ENCODE measurements at places on chromosomes 12 and 14. TPM values are rescaled to one million over a fixed set of nuclear protein-coding genes. Genes with fewer than 3 reads are reported as not detected.

Gene SAMD4A
- 12.1 TPM for total RNA-seq

Gene PPTC7
- 10.5 TPM for total RNA-seq

Gene NFE2
- not detected for total RNA-seq

Gene TC2N
- total RNA-seq = 0.24 TPM

Gene MYF6
- 0.80 TPM for total RNA-seq

Gene SLC11A2
- 29.5 TPM for total RNA-seq

Gene TOMM20L
- not detected for total RNA-seq

Gene TPH2
- total RNA-seq = not detected

Gene POP5
- 37.8 TPM for total RNA-seq

Gene CCDC197
- total RNA-seq = not detected

Gene CCDC198
- total RNA-seq = not detected

Gene RIMBP2
- not detected for total RNA-seq

Gene NXPH4
- total RNA-seq = 7.5 TPM

Gene DCAF5
- total RNA-seq = 28.7 TPM

Gene ERP27
- 0.26 TPM for total RNA-seq

Gene DLGAP5
- total RNA-seq = 18.1 TPM

Gene CLEC6A
- total RNA-seq = not detected

Gene RFX4
- not detected for total RNA-seq

Gene DNAJC22
- 9.7 TPM for total RNA-seq

Gene RNU4-1
- total RNA-seq = under 0.01 TPM

Gene PPP1R3E
- total RNA-seq = 4.7 TPM

Gene CMA1
- not detected for total RNA-seq

Gene GYS2
- not detected for total RNA-seq

Gene GALNT8
- under 0.01 TPM for total RNA-seq

Gene PIK3C2G
- 0.13 TPM for total RNA-seq

Gene VCPKMT
- total RNA-seq = 3.4 TPM

Gene GNB3
- total RNA-seq = 0.39 TPM

Gene KLRC4
- total RNA-seq = not detected

Gene RND1
- total RNA-seq = 3.4 TPM

Gene CIT
- 12.3 TPM for total RNA-seq

Gene PTCSC3
- not detected for total RNA-seq

Gene SLC4A8
- total RNA-seq = 3.4 TPM

Gene GLT8D2
- total RNA-seq = 13.1 TPM

Gene OR6C75
- not detected for total RNA-seq

Gene DEPDC4
- 6.9 TPM for total RNA-seq

Gene BEGAIN
- 0.08 TPM for total RNA-seq

Gene KCNH3
- 0.26 TPM for total RNA-seq

Gene BDKRB1
- 53.3 TPM for total RNA-seq
